ENCODE measurements at places on chromosomes 16 and 17. TPM values are rescaled to one million over a fixed set of nuclear protein-coding genes. Genes with fewer than 3 reads are reported as not detected.

Gene OTOA
- total RNA-seq, result 0.29 TPM

Gene UBE2O
- 26.1 TPM for total RNA-seq

Gene KRT40
- not detected for total RNA-seq

Gene CDK5R1
- 2.4 TPM for total RNA-seq

Gene LRRC75A
- 2.9 TPM for total RNA-seq

Gene HS3ST3B1
- under 0.01 TPM for total RNA-seq

Gene ADAD2
- total RNA-seq, result 0.10 TPM

Gene SPDYE4
- not detected for total RNA-seq

Gene PER1
- total RNA-seq, result 12.1 TPM

Gene ASGR2
- not detected for total RNA-seq

Gene GFAP
- not detected for total RNA-seq

Gene RPH3AL
- total RNA-seq, result 18.0 TPM

Gene CLDN7
- 13.4 TPM for total RNA-seq

Gene C1QTNF8
- total RNA-seq, result not detected

Gene CA4
- total RNA-seq, result not detected

Gene KLHL10
- not detected for total RNA-seq

Gene PRDM7
- not detected for total RNA-seq

Gene KRTAP2-2
- total RNA-seq, result not detected

Gene PKMYT1
- total RNA-seq, result 11.4 TPM

Gene SLC38A8
- total RNA-seq, result not detected

Gene CDH8
- total RNA-seq, result not detected

Gene TMC5
- total RNA-seq, result not detected

Gene CLTC
- total RNA-seq, result 405 TPM

Gene SPNS3
- total RNA-seq, result 0.98 TPM

Gene SALL1
- total RNA-seq, result not detected

Gene RTN4RL1
- 0.10 TPM for total RNA-seq

Gene LDHD
- total RNA-seq, result 0.98 TPM

Gene CPHXL2
- total RNA-seq, result not detected

Gene WIPI1
- total RNA-seq, result 62.1 TPM

Gene ATP2A1
- total RNA-seq, result 0.19 TPM

Gene RPL27
- total RNA-seq, result 1,604 TPM

Gene RNF112
- total RNA-seq, result not detected

Measured in vein endothelial cell (primary cell).